ENCODE measurements at places on chromosomes 3 and 15.

GRCh38 chr15:66066481-66066880 is 187.1 kb downstream of the MEGF11 start:
- no peak for DNase-seq

DNA sequence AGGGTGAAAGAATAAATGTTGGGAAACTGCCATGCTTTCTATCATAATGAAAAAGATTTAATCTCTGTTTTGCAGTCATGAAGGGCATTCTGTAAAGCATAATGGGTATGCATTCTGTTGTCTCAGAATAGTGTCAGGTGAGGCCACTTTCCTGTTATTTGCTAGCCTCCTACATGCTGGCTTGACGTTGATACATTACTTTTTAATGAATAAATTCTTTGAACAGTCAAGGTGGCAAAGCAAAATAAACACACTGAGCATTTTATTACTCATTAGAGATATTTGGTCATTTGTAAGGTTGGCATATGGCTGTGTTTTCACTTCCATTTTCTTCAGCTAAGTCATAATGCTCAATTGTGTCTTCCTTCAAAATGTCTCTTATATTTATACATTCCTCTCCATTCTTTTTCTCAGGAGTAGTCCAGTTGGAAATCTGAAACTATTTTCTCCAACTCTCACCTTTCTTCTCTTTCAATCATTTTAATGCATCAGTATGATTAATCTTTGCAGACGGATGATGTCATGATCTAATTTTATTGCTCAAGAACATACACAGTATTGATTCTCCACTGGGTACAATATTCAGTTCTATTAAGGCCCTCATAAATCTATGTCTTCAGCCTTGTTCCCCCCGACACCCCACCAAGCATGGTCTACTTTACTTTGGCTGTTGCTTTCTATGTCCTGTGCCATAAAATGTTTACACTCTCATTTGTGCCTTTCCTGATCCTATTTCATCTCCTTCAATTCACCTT is 290.7 kb downstream of the GBE1 start:
- DNase-seq: no peak

DNA sequence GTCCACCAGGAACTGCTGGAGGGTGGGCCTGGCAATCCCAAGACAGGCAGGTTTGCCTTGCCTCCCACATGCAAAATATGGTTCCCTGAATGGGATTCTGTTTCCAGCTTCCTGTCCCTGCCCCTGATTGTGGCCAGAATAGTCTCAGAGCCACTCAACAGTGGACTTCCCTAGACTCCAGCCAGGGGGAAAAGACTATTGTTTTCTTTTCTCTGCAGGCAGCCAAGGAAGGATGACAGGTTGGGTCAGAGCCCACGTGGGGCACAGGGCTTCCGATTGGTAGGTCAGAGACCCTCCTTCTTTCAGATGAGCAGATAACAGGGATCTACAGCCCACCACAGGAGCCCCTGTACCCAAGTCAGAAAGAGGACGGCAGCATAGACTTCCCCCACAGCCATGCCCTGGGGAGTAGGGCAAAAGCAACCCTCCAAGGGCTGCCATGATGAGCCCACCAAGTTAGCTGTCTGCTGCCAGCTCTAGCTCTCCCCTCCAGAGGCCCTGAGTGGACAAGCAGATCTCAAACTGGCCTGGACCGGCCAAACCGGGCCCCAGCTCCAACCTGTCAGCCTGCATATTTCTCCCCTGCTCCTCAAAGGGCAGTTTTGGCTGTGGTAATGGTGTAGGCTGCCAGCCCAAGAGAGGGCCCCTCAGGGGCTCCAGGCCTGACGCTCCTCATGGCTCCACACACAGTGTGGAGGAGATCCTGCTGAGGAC is 6.4 kb downstream of the TLR9 start:
- no peak for DNase-seq

DNA sequence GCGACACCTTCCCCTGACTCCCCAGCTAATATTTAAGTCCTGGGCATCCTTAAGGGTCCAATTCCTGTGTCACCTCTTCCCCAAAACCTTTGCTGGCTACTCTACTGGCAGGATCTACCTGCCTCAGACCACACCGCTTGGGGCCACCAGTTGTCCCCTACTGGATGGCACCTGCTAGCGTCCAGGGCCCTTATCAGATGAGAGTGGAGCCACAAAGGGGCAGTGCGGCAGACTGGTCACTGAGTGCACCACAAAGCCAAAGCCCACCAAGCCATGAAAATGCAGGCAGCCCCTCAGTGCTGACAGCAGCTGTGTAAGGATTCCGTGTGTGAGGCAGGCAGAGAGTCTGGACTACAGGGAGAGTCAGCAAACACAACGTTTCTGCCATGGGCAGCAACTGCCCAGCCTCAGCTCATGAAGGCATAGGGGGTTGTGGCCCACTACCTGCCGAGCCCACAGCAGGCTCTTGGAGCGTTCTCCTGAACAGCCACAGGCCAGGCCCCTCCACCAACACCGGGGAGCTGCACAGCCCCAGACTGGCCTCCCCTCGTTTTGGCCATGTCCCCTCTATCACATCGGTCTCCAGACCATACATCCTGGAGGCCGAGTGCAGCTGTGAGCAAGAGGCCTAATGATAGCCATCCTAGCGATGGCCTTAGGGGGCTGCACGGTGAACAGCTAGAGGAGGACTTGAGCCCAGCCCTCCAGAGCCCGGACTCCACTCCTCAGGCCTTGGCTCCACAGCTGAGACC is 32.3 kb downstream of the ALDH1L1 start:
- no peak for DNase-seq

- DNase-seq: no peak
Measured at GRCh38 chr15:84747416-84748273, 747 bp upstream of the ZNF592 start.

- DNase-seq: no peak
Measured at GRCh38 chr3:46960835-46961234, 15.7 kb downstream of the CCDC12 start.
